ENCODE measurements at places on chromosomes 5 and 9.

DNA sequence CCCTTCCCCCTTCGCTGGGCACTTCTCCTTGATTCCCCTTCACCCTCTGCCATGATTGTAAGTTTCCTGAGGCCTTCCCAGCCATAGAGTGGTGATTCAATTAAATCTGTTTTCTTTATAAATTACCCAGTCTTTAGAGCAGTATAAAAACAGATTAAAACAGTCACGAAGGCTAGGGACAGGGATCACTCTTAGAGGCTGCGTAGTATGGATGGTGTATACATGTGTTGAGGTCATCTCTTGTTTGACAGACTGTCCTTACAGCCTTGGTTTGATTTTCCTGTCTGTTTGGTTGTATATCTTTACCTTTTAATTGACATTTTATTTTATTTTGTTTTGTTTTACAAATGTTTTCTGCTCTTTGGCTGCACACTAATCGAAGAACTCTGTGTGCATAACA lies 1155.7 kb upstream of the CDH18 start:
- DNase-seq: no peak

DNA sequence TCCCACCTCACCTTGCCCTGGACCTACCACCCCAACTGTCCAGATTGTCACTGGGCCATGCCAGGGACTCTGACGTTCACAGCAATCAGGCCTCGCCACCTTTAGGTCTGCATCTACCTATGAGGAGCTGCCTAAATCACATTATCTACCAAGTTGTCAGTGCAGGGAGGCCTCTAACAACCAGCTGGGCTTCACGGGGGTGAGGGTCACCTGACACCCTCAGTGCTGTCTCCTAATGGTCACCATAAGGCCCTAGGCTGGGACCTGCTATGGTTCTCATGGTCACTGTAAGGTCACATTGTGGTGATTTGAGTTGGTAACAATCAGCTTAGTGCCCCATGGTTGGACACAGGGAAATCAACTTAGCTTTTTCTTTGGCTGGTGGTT lies 119.2 kb upstream of the CXCL14 start:
- DNase-seq: no peak

GRCh38 chr9:131036529-131037334 lies 27.8 kb downstream of the LAMC3 start:
- no peak for DNase-seq

- no peak for DNase-seq
Observed at GRCh38 chr9:137606005-137606621, 627 bp downstream of the ARRDC1 start.

DNA sequence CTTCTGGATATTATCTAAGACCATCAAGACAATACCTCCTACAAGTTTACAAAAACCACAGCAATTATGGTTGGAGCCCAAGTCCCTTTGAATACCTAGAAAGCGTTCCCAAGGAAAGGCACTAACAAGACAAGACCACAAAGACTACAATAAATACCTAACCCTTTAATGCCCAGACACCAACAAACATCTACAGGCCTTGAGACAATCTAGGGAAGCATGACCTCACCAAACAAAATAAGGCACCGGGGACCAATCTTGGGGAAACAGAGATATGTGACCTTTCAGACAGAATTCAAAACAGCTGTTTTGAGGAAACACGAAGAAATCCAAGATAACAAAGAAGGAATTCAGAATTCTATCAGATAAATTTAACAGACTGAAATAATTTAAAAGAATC lies 37.8 kb downstream of the OXCT1 start:
- no peak for DNase-seq

DNA sequence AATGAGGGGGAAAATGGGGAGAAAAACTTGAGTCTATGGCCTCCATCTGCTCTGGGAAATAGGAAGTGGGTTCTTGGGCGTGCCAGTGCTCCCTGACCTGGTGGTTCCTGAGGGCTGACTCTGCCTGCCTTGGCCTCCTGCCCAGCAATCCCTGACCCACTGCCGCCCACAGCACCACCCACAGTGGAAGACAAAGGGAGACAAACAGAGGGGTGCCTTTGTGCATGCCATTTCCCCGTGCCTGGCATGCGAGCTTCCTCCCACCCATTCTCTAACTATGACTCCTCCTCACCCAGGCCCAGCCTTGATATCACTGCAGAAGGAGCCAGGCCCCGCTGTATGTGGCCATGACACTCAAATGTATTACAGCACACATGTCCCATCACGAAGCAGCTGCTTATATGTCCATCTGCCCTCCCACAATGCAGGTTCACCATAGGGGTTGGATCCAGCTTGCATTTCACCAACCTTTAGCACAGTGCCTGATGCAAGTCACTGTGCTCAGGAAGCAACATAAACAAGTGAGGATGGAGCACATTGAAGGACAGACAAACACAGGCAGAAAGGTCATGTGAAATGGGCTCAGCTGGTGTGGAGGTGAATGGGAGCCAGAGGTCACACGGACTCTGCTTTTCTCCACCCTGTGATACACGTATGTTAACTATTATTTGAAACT lies 84.4 kb downstream of the ADRB2 start:
- DNase-seq: peak; percentile 59

- peak; percentile 88 for DNase-seq
Observed at GRCh38 chr5:82861701-82862100, 215.5 kb downstream of the TMEM167A start.

- no peak for DNase-seq
Observed at GRCh38 chr9:103941104-103941503, 153.0 kb upstream of the SMC2 start.

DNA sequence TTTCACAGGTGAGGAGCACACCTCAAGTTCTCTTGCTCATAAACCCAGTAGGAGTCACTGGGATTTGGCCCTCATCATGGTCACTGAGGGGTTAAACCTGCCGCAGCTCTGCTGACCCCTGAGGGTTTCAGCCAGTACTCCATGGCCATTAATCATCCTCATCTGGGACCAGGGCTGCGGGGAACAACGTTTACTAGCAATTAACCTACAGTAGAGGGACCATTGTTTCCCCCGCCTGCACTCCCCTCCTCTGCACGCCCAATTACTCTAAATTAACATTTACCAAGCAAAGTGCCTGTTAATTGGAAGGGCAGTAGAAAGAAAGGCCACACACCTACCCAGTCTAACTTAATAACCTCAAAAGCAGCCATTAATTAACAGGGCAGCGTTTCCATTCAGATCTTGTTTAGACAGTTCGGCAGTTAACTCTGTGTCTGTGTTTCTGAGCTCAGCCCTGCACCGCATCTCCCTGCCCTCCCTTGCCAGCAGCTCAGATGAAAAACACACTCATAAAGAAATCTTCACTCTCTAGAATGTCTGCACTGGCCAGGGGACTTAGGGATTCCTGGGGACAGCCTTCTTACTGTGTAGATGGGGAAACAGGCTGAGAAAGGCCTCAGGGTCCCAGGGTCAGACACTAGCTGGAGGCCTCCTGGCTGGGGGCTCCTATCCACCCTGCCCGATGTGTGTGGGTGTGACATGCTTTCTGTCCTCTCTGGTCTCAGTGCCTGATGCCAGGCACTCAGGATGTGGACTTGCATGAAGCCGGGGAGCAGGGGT lies 51.6 kb downstream of the ALG2 start:
- DNase-seq: no peak

- peak; percentile 54 for DNase-seq
Observed at GRCh38 chr9:16434526-16434925, 435.9 kb downstream of the BNC2 start.

DNA sequence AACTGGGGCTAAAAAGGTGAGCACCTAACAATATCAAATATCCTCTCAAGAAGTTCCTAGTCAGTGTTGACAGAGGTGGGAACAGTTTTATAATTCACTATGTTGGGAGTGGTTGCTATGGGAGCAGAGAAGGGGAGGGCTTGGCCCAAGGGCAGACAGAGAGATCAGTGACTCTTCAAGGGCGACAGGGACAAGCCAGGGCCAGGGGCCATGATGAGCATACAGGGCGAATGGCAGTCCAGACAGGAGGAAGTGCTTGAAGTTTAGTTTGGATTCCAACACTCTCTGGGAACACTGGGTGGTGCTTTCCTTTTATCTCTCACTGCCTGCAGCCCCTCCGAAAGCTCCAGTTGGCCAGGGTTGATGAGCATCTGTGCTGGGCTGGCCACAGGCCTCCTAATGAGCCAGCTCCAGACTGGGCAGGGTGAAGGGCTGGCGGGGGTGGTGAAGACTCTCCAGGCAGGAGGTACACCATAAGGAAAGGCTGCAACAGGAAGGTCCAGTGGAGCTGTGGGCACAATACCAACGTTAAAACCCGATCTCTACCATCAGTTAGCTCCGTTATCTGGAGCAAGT lies 111.3 kb downstream of the TMEM174 start:
- DNase-seq: no peak

- no peak for DNase-seq
Observed at GRCh38 chr5:178544166-178544834, 45.9 kb downstream of the COL23A1 start.

DNA sequence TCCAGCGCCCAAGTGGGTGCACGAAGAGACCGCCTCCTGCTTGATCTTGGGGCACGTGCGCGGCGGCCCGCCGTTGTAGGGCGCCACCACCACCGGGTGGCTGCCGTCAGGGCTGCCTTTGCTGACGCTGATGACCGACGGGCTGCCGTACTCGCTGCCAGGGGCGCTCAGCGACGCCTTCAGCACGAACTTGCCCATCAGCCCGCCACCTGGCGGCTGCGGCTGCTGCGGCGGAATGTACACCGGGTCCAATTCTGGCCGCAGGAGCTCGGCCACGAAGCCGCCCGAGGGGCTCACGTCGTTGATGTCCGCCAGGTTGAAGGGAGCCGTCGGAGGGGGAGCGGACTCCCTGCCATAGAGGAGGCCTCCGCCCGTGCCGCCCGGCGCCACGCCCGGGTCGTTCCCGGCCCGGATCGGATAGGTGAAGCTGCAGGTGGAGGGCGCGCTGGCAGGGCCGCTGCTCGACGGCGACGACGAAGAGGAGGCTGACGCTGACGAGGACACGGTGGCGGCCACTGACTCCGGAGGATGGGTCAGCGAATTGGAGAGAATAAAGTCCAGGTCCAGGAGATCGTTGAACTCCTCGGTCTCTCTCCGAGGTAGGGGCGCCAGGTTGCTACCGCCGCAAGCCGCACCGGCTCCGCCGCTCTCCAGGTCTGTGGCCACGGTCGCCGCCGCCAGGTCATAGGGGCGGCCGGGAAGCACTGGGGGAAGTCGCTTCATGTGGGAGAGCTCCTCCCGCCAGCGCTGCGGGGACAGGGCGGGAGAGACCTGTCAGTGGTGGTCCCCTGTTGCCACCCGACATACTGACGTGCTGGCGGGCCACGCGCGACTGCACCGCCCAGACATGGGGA lies 1.8 kb downstream of the KLF4 start:
- peak; percentile 72 for DNase-seq

DNA sequence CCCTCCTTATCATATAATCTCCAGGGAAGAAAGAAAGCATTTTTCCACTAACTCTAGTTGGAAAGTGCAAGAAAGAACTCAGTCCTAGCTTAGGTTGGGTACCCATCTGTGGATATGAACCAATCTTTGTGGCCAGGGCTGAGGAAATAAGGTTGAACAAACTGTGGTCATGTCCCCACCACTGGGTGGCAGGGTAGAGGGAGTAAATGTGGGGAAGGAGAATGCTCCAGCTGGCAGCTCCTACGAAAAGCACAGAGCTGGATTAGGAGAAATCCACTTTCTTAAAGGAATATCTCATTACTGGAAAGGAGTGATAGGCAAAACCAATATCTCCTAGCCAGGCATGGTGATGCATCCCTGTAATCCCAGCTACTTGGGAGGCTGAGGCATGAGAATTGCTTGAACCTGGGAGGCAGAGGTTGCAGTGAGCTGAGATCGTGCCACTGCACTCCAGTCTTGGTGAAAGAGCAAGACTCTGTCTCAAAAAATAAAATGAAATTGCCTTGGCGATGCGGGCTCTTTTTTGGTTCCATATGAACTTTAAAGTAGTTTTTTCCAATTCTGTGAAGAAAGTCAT lies 175.1 kb downstream of the CCDC192 start:
- DNase-seq: peak; percentile 51

DNA sequence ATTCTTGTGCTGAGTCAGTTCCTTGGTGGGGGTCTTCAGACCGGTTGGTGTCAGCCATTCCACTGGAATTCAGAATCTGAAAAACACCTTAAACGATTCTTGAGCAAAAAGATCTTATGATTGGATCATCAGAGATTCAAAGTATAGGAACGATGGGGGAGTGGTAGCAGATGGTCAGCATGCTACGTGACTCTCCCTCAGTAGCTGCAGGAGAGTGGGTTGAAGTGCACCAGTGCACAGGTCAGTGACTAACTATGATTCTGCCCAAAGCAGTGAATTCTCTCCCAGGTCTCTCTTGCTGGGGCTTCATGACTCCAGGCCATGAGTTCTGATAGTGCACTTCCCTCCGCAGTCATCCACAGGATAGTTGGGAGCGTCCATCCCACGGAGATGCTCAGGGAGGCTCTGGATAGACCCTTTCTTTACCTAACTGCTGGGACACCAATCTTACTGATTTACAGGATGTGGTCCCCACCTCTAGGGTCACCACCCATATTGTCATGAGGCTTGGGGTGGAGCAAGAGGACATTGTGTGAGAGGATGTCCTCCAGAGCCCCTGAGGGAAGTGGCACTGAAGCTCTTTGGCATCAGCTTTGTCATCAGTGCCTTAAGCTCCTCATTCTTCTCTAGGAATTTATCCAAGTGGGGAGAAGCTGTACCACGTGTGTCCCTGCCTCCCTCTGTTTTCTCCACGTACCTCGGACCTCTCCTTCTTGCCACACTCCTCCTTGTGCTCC lies 62.0 kb downstream of the RASGRF2 start:
- no peak for DNase-seq

DNA sequence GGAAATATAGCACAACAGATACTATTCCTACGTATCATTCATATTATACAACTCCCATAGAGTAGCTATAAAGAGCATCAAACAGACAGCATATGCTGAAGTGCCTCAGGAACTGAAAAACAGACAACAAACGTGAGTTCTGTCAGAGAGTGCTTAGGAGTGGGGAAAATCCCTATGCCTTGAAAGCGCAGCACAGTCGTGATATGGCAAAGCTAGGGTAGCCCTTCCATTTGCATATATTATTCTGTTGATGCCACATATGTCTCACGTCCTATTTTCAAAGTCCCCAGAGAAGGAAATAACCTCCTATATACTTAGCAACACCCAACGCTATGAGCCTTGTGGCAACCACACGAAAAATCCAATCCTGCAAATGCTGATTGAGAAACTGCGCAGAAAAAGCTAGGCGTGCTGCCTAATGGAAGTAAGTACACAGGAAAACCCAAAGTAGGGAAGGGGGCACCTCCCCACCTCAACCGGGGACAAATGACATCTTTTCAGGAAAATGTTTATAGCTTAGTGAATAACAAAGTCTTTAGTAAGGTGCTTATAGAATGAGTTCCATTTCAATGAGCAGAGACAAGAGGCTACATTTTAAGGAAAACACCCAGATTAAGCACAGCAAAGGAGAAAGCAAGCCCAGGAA lies 105.1 kb downstream of the MED10 start:
- no peak for DNase-seq

GRCh38 chr5:75667586-75667985 lies 49.7 kb downstream of the POC5 start:
- no peak for DNase-seq

GRCh38 chr5:150261231-150261630 lies 28.3 kb downstream of the CAMK2A start:
- DNase-seq: no peak

GRCh38 chr5:28499766-28500290 lies 1461.4 kb upstream of the CDH9 start:
- no peak for DNase-seq

Data from fibroblast of gingiva (primary cell).